ENCODE measurements at places on chromosomes 7 and 10.

GRCh38 chr10:100014071-100014762, 4.5 kb upstream of the DNMBP start:
- DNase-seq, result no peak

- no peak for DNase-seq
These were observed 3.8 kb downstream of the NODAL start for GRCh38 chr10:70437721-70438120.

DNA sequence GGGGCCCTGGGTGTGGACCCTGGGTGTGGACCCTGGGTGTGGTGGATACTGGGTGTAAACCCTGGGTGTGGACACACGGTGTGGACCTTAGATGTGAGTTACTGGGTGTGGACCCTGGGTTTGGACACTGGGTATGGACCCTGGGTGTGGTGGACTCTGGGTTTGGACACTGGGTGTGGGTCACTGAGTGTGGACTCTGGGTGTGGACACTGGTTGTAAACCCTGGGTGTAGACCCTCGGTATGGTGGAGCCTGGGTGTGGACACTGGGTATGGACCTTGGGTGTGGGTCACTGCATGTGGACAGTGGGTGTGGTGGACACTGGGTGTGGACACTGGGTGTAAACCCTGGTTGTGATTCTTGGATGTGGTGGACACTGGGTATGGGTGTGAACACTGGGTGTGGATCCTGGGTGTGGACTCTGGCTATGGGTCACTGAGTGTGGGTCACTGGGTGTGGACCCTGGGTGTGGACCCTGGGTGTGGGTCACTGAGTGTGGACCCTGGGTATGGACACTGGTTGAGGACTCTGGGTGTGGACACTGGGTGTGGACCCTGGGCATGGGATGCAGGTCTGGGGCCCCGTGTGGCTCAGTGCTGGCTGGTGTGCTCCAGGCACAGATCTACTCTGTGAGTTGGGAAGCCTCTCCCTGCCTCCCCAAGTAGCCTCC, 356.2 kb downstream of the GLRX3 start:
- no peak for DNase-seq

DNA sequence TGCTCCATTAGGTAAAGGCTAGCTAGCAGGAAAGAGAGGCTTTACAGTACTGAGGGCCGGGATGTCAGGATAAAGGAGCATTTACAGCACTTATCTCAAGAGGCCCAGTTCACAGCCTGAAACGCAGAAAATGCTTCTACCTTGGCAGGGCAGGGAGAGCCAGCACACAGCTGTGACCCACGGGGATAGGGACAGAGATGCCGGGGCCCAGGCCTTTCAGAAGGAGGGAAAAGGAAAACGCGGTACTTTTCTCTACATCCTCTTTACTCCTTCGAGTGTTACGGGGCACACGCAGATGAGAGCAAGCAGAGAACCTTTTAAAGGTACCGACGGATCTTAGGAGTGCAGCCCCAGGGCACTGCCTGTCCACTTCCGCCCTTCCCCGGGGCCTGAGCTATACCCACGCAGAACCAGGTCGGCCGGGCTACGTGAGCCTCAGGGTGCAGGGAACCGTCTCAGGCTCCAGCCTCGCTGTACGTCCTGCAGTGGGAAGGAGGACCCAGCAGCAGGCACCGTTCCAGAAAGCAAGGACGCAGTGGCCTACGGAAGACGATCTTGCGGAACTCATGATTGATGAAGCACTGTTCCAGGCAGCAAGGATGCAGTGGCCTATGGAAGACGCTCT, 232.3 kb downstream of the ELFN1 start:
- no peak for DNase-seq

DNA sequence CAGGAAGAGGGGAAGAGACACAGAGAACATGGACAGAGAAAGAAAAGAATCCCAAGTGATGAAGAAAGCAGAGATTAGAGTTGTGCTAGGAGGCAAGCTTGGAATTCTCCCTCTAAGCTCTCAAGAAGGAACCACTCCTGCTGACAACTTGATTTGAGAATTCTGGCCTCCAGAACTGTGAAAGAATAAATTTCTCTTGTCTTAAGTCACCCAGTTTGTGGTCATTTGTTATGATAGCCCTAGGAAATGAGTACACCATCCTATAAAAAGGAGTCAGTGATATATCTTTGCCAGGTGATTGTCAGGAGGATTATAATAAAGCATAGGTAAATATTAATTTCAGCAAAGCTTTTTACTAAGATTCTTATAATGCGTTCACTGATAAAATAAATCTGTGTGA, 82.7 kb upstream of the TFEC start:
- no peak for DNase-seq

DNA sequence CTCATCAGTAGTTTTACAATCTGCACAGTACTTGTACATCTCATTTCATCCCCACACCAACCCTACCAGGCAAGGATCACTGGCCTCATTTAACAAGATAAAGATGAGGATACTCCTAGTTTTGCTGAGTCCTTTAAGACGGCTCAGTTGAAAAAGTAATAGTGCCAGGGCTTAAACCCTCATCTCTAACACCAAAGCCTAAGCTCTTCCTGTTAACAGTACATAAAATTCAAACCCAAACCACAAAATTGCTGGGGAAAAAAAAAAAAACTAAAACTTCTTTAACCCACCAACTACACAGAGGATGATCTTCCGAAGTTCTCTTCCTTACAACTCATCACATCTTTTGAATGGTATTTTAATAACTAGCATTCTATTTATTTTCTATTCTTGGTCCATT, 1.3 kb downstream of the SAR1A start:
- DNase-seq, result no peak

DNA sequence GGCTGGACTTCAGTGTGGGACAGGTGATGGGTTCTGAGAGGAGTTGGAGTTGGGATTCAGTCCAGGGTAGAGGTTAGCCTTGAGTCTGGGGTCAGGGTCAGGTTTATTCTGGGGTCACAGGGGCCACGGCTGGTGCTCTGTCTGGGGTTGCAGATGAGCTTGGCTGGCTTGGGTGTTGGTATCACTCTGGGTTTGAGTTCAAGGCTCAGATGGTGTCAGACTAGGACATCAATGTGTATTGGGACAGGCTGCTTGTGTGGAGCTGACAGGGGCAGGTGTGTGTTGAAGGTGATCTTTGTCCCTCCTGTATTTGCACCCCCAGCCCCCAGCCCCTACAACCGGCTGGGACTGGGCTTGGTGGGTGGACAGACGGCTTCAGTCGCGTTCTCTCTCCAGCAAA, 26.8 kb downstream of the TMEM270 start:
- no peak for DNase-seq

DNA sequence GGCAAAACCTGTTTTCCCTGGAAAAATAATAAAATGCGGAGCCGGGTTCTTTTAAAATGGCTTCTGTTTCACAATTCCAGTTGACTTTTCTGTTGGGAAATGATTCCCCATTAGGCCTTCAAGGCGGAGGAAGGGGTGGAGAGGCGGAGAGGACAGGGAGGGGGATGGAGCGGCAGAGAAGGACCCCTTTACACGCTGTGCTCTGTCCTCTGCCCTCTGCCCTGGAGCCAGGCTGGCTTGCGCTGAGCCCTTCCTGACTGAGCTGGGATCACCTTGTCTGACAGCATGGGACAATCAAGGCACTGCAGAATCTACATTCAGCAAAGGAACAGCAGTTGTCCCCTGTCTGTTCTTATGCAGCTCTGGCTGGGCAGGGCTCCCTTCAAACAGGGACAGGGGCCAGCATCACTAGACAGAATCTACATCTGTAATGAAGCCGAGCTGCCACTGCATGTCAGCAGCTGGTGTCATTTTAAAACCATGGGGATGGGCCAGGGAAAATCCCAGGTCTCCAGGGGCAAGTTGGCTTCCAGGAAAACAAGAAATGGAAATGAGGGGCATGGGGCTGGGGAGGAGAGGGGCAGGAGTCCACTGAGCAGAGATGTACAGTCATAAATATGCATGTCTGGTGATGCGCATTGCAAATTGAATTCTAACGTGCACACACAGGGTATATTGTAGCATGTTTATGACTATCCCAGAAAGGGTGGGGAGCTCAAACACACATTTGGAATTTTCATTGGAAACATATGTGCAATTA, 120.0 kb downstream of the MKX start:
- no peak for DNase-seq
